Activated CD4-positive, alpha-beta T cell treated with anti-CD3 and anti-CD28 coated beads, Interleukin-2, Interleukin-6, amounts not matched to agents 100 ng/mL and 50 ng/mL, durations not matched to agents 16 hours and 8 hours (primary cell): ENCODE measurements at places on chromosomes 4 and X.

DNA sequence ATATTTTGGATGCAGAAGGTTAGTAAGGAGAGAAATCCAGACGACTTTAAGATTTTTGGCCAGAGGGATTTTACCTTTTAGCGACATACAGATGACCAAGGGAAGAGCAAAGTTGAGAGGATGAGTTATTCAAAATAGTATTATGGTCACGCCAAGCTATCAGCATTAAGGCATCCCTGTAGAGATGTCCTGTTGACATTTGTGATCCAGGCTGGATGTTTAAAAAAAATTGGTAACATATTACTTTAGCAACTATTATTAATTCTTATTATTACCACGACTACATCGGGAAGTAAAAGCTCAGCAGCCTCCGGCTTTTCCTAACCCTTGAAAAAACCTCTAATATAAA lies 562 bp upstream of the OSTC start:
- DNase-seq = no peak

GRCh38 chr4:110310795-110311194 lies 112.4 kb upstream of the ELOVL6 start:
- no peak for DNase-seq

- DNase-seq = no peak
Observed at GRCh38 chr4:19366916-19367315, 884.8 kb upstream of the SLIT2 start.

DNA sequence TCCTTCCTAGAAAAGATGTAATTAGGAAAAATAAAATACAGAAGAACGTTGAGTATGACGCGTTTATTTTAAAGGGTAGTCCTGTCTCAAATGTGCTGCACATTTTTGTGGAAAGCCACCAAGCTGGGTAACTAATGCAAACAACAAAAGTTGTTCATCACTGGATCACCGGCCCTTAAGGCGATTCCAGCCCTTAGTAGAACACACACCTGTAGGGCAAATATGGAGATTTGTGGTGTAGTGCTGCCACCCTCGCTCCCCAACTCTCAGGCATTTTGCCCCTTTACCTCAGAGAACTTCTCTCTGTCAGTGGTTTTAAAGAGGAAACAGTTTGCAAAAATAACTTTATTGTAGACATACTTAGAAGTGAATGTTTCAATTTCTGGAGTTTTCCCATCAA lies 1.9 kb downstream of the TBL1X start:
- DNase-seq = no peak

DNA sequence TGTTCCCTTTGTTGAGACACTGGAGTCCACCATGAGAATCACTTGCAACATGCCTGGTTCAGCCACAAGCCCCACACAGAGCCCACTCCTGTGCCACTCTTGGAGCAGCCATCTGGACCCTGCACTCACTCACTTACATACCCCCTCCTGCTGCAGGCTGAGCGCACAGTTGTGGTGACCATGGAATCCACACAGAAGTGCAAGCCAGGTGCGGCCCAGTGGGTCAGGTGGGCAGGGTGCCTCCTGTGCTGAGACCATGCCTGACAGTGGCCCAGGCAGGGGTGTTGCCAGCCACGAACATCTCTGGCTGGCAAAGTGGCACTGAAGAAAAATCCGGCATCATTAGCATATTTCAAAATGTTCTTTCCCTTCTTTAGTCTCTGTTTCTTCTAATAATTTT lies 17.4 kb upstream of the CXorf51A start:
- no peak for DNase-seq

GRCh38 chrX:108332281-108332680 lies 105.9 kb downstream of the COL4A6 start:
- DNase-seq = no peak

GRCh38 chr4:174461466-174462106 lies 60.7 kb downstream of the HPGD start:
- no peak for DNase-seq

- DNase-seq = no peak
Observed at GRCh38 chr4:120096508-120097297, 30.1 kb upstream of the MAD2L1 start.

GRCh38 chr4:169791527-169792156 lies 33.9 kb upstream of the HPF1 start:
- DNase-seq = peak; percentile 25

- DNase-seq = peak; percentile 77
Observed at GRCh38 chrX:54182194-54182863, 725 bp downstream of the FAM120C start.

- DNase-seq = no peak
Observed at GRCh38 chr4:125539691-125540090, 224.9 kb downstream of the FAT4 start.

GRCh38 chrX:118698516-118699170 lies 28.8 kb upstream of the IL13RA1 start:
- DNase-seq = no peak
